Endothelial cell of umbilical vein (primary cell): ENCODE measurements at places on chromosomes 4 and X.
A peak's percentile ranks its signal among the peaks of the same experiment; 100 is the strongest.

GRCh38 chr4:156476359-156476758 is 495.2 kb downstream of the PDGFC start:
- H3K4me1 ChIP-seq = peaks cover 17% of the 10 kb centered on the region
- H3K4me3 ChIP-seq = no peak overlapping the region
- no peaks in the 10 kb centered on the region for H3K27me3 ChIP-seq
- peak overlapping the region; percentile 64 for H3K27ac ChIP-seq

GRCh38 chr4:4574792-4575191 is 32.9 kb upstream of the STX18 start:
- peak overlapping the region; percentile 62 for H3K27ac ChIP-seq
- no peaks in the 10 kb centered on the region for H3K36me3 ChIP-seq

DNA sequence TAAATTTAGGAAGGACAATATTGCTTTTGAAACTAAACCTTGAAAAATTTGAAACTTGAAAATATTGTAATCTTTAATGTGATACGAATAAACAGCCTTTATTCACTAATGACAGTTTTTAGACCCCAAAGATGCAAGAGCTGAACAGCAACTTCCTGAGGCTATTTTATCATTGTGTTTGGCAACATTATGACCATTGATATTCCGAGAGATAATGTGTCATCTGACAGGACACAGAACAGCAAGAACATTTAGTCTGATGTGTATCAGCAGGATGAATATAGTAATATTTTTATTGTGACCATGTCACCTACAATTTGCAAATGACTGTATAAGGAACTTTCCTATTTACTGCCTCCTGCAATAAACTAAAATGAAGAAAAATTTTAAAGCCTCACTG is 316.0 kb downstream of the ADAM29 start:
- no peak overlapping the region for H3K27ac ChIP-seq
- H3K27me3 ChIP-seq = no peaks in the 10 kb centered on the region
- no peaks in the 10 kb centered on the region for H3K36me3 ChIP-seq
- no peak for DNase-seq
- H3K4me3 ChIP-seq = no peak overlapping the region

- H3K36me3 ChIP-seq = no peaks in the 10 kb centered on the region
- H3K4me3 ChIP-seq = no peak overlapping the region
- peak; percentile 51 for DNase-seq
- H3K4me1 ChIP-seq = peaks cover 4% of the 10 kb centered on the region
- H3K27ac ChIP-seq = no peak overlapping the region
- H3K27me3 ChIP-seq = no peaks in the 10 kb centered on the region
These were observed 4.5 kb downstream of the NBDY start for GRCh38 chrX:56733459-56734046.

DNA sequence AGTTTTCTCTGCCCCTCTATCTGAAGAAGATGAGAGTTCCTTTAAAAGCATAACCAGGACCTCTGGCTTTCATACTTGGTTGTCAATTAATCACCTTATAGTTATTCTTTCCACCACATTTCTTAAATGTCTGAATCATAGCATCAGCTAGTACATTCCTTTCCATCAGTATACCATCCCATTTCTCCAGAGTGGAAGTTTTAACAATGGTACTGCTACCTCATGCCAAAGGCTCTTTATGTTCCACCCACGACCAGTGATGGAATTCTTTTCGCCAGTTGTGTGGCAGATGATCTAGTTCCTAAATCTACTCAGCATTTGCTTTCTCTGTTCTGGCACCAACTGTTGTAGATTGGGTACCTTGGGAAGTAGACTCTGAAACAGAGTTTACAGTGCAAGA is 379.8 kb downstream of the ZNF674 start:
- no peaks in the 10 kb centered on the region for H3K36me3 ChIP-seq
- H3K27ac ChIP-seq = no peak overlapping the region
- no peaks in the 10 kb centered on the region for H3K4me1 ChIP-seq
- H3K27me3 ChIP-seq = no peaks in the 10 kb centered on the region
- no peak for DNase-seq

- H3K4me3 ChIP-seq = no peak overlapping the region
- H3K4me1 ChIP-seq = no peaks in the 10 kb centered on the region
- no peaks in the 10 kb centered on the region for H3K27me3 ChIP-seq
- DNase-seq = no peak
- no peaks in the 10 kb centered on the region for H3K36me3 ChIP-seq
These were observed 15.9 kb upstream of the MAP9 start for GRCh38 chr4:155392481-155393184.

DNA sequence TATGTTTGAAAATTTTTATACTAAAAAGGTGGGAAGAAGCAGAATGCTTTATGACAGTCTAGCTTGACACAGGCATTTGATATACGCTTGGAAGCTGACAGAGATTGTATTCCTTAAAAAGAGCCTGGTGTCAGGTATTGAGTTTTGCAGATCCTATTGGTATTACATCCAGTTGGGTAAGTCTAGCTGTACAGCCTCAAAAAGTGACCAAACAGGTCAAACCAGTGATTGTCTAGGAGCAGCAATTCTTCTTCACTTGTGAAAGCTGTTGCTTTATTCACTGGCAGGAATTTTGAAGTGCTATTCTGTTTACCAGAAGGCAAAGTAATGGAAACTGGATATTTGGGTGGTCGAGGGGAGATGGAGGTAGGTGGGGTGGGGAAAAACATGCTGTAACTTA is 77.5 kb downstream of the UCHL1 start:
- H3K27me3 ChIP-seq = no peaks in the 10 kb centered on the region
- no peak for DNase-seq
- no peak overlapping the region for H3K4me3 ChIP-seq
- H3K27ac ChIP-seq = no peak overlapping the region
- no peaks in the 10 kb centered on the region for H3K36me3 ChIP-seq
- peaks cover 5% of the 10 kb centered on the region for H3K4me1 ChIP-seq

- no peaks in the 10 kb centered on the region for H3K36me3 ChIP-seq
- DNase-seq = no peak
- no peak overlapping the region for H3K27ac ChIP-seq
- peaks cover 2% of the 10 kb centered on the region for H3K4me1 ChIP-seq
- H3K27me3 ChIP-seq = no peaks in the 10 kb centered on the region
These were observed 607.4 kb upstream of the PITX2 start for GRCh38 chr4:111230265-111230664.

GRCh38 chr4:141761926-141762325 is 125.5 kb downstream of the IL15 start:
- H3K4me3 ChIP-seq = no peak overlapping the region
- H3K27ac ChIP-seq = no peak overlapping the region
- peaks cover 36% of the 10 kb centered on the region for H3K4me1 ChIP-seq

DNA sequence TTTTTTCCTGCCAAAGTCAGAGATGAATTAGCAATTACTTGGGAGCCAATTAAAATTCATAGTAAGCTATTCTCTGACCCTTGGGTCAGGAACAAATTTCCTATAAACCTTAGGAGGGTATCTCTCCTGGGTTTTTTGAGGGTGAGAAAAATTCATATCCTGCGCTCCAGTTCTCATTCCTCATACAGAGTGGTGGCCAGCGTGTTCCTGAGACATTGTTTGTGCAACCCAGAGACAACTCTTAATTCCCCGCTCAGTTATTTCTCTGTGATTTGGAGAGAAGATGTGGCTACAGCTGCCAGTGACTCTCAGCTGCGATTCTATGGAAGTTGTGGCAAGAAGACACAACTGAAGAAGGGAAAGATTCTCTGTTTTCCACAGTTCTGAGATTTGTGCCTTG is 37.9 kb upstream of the CBR4 start:
- H3K27ac ChIP-seq = no peak overlapping the region
- H3K4me3 ChIP-seq = no peak overlapping the region
- no peak for DNase-seq
- peaks cover 17% of the 10 kb centered on the region for H3K4me1 ChIP-seq

GRCh38 chr4:115274545-115274944 is 161.1 kb upstream of the NDST4 start:
- no peak for DNase-seq
- no peak overlapping the region for H3K27ac ChIP-seq
- no peak overlapping the region for H3K4me3 ChIP-seq
- no peaks in the 10 kb centered on the region for H3K27me3 ChIP-seq
- no peaks in the 10 kb centered on the region for H3K4me1 ChIP-seq

GRCh38 chr4:56976283-56976836 is 1.0 kb downstream of the NOA1 start:
- DNase-seq = peak; percentile 25
- peaks cover 7% of the 10 kb centered on the region for H3K36me3 ChIP-seq
- H3K4me1 ChIP-seq = peaks cover 20% of the 10 kb centered on the region
- H3K27me3 ChIP-seq = no peaks in the 10 kb centered on the region
- peak overlapping the region; percentile 4 for H3K27ac ChIP-seq
- peak overlapping the region; percentile 93 for H3K4me3 ChIP-seq
